ENCODE measurements at places on chromosomes 5 and 9.
A peak's percentile ranks its signal among the peaks of the same experiment; 100 is the strongest.

- DNase-seq = no peak
Observed at GRCh38 chr5:100694100-100694499, 158.9 kb downstream of the FAM174A start.

- DNase-seq = no peak
Observed at GRCh38 chr5:4862500-4862899, 277.6 kb upstream of the ADAMTS16 start.

DNA sequence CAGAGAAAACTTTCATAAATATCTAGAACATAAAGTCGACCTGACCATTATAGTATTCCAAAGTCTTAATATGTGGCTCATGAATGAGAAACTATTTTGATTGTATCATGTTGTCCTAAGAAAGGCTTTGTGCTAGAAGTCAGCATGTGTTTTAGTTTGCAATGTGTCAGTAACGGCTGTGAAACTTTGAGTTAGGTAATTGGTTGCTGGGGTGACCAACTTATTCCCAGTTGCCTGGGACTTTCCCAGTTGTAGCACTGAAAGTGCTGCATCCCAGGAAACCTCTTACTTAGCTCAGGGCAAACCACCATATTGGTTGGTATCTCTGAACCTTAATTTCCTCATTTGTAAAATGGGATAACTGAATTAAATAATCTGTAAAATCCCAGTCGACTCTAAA is 114.6 kb upstream of the SLC12A2 start:
- no peak for DNase-seq

DNA sequence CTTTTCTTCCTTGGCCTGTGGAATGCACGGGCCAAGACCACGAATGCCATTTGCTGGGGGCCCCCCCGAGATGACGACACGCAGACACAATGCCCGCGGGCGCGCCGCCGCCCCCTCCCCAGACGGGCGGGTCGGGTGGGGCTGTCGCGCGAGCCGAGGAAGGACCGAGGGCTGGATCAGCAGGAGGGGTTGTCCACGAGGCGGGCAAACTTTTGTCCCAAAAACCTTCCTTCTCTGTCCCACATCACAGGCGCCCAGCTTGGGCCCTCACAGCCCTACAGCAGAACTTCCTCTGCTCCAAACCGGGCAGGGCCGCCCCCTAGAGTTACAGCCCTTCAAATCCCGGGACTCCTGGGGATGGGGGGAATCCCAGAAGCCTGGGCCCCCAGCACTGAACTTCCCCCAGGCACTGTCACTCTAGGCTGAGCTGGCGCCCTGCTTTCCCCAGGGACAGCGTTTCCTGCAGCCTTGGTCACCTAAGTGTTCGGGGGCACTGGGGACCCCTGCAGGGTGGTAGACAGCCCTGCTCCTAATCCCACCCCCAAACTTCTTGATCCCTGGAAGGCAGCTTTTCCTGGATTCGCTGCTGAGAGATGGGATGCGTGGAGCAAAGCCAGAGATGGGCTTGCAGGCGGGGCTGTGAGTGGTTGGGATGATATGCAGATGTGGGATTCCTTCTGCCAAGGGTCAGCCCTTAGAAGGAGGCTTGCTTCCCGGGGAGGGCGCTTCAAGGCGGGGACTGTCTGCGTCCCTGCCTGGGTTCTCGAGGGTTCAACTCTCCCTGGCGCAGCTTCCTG is 980 bp downstream of the COL5A1 start:
- no peak for DNase-seq

DNA sequence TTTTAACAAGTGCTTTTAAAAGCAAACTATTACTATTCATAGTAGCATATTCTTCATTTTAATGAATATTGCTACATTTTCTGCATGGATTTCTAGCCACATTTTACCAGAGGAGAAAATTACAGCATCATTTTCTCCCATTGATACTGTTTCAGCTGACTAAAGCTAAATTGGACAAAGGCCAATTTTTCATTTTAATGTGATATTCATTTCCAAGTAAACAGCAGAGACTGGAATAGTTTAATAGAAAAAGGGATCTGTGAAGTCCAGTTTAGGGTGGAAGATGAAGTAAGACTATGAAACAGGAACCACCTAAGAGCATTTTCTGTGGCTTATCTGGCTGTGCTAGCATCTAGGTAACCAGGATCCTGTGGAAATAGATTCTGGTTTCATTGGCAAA is 128.1 kb downstream of the GIN1 start:
- no peak for DNase-seq

GRCh38 chr9:130453487-130453886 is 8.7 kb downstream of the ASS1 start:
- no peak for DNase-seq

- no peak for DNase-seq
Observed at GRCh38 chr5:6328173-6328572, 50.2 kb downstream of the MED10 start.

- DNase-seq = no peak
Observed at GRCh38 chr5:16736158-16736995, 119.6 kb upstream of the RETREG1 start.

DNA sequence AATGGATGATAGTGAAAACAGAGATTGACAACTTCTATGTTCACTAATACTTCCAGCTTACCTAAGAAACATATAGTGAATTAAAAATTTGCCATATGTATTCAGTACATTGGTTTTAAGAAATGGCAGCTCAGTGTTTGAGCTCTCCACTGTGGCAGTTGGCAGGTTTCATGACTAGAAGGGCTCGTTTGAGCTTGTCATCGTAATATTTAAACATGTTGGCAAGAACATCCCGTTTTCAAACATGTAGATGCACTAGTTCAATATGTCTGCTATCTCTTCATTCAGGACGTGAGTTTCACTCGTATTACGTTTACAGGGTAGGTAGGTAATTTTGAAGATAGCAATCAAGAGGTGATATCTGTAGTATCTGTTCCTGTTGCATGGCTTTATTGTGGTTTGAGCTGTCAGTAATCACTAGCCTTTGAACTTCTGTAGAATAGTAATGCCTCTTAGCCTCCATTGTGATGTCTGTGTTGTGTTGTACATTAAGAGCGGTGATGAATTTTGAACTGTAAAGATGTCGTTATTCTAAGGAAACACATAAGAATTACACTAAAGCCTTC is 74.8 kb downstream of the NLN start:
- DNase-seq = no peak

DNA sequence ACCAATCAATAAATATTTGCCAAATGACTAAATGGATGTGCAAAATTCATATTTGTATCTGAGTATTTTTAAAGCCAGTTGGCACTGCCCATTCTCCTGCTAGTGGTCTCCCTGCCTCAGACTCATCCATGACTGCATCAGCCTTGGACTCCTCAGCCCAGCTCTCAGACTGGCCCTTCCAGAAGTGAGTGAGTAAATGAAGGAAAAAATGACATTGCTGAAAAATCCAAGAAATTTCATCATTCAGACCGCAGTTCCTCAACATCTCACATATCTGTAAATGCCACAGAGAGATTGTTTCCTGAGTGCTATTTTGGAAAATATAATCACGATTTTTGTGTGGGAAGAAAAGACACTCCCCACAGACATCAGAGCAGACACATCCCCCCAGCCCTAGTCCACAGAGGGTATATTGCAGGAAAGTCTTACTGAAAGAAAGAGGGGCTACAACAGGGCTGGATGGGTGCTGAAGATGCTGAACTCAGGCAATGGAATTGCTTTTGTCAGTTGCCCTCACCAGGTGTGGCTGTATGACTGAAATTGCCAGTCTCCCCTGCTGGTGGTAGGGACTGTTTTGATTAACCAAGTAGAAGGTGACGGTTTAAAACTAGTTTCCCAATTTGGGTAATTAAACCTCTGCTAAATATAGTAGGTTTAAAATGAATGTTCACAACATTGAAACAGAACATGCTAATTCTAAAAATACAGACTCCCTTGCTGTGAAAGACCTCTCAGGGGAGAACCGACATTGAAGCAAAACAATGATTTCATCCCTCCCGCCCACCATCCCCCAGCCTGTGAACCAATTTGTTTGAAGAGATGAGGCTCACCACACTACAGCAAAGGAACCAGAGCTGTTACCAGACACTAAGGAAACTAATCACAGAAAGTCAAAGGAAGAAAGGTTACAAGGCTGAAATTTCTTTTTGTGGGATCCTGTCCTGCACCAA is 158.8 kb downstream of the DEPDC1B start:
- no peak for DNase-seq

GRCh38 chr5:136018814-136019783 is 9.7 kb upstream of the TGFBI start:
- no peak for DNase-seq

DNA sequence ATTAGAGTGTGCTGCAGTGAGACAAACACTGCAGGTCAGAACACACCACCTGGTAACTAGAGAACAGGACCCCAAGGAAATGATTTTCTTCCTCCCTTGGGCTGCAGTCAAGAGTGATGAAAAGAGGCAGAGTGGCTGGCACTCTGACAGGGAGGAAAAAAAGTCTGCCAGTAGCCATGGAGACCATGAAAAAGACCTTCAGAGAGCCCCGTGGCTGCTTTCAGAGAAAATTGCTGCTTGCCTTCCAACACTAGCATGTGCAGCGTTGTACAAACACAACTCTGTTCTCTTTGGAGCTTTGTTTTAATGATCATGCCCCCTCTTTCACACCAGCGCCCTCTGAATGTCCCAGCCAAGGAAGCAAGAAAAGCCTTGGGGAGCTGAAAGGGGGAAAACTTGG is 68.8 kb downstream of the ANKRD55 start:
- DNase-seq = peak; percentile 79

DNA sequence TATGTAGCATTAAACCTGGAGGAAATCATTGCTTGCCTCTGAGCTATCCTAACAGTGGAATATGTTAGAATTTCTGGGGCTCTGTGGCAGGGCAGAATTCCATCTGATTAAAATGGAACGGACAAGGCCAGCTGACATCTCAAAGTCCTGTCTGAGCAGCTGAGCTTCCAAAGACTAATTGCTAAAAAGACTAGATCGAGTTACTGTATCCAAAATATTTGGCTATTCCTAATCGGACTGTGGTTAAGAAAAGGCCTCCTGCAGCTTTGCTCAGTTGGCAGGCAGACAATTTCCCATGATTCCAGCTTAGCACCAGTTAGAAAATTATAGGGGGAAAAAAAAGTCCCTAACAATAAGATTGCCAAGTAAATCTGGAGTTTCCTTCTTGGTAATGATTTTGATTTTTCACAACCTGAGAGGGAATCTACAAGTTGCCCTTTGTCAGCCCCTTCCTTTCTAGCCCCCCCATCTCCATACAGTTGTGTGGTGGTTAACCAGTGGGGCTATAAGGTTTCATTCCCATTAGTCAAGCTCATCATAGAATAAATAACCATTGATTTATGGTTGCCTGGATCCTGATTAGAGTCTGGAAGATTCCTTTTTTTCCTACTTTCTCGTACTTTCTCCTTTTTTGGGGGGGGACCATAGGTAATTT is 26.4 kb downstream of the PTGR1 start:
- no peak for DNase-seq

GRCh38 chr5:79008362-79008761 is 23.3 kb upstream of the ARSB start:
- no peak for DNase-seq

DNA sequence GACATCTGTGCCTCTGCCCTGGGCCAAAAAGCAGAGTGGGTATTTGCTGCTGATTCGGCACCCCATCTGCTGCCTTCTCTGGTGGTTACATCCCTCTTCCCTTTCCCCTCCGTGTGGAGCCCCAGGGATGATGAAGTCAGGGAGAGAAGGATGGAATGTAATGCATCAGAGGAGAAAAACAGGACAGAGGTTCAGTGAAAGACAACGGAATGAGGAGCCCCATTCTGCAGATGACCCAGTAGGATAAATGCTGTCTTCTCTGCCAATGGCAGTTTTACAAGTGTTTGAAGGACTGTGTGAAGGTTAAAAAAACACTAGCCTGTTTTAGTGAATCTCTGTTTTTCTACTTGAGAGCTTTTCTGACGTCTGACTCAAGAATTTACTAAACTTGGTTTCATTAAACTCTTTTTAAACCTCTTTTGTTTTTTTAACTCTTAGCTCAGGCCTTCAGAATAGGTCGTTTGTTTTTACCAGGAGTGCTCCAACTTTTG is 86.3 kb downstream of the NLN start:
- DNase-seq = no peak

DNA sequence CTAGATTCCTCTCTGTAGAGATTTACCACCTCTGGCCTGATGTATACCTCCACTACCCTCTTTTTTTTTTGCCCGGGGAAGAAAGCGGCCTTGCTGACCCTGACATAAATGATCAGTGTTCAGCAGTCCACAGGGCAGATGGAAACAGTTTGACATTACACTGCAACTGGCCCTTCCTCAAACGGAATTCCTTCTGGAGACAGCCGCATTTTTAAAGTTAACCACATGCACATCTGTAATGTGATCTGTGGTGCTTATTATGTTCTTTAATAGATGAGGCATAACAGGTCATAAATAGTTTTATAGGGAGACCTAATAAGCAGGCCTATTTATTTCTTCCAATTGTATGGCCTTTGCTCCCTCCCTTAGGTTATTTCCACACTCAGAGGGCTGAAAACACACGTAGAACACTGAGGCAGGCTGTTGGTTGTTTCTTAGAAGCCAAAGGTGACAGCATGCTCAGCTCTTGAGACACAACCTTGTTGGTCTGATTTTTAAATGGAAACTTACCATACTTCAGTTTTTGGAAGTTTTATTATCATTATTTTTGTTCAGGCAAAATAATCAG is 84.0 kb upstream of the APC start:
- no peak for DNase-seq

- DNase-seq = no peak
Observed at GRCh38 chr5:133612249-133612860, at the start of gene FSTL4. Gene FSTL4, minus strand, starts transcription at chr5:133612541.

DNA sequence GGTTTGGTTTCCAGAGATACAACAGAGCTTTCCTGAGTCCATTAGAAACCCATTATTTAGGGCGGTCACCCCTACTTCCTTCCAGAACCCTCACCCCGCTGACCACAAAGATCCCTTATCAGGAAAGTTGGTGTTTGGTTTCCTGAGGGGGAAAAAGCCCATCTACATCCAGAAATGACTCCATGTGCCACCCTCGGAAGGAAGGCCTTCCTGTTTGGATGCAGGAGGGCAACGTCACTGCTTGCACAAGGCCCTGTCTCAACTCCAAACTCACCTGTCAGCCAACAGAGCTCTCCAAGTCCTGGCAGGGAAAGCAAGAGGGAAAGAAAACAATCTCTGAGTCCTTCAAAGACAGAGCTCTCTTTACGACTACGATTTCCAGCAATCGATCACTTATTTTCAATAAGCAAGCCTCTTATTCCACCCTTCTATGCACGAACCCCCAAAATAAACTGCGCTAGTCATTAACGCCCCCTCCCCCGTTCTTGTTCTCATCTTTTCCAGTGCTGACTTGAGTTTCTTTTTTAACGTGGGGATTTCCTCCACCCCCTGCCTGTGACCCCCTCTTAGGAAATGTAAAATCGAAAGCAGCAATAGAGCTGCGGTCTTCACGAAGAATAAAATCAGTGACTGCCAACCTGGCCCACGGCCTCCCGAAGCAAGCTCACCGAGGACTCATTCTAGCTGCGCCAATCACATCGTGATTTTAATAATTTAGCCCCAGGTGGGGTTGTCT is 35.7 kb upstream of the NTNG2 start:
- DNase-seq = no peak

Measured in anterior cingulate cortex (tissue), 58 donors.